ENCODE measurements at places on chromosomes 2 and 18. TPM values are rescaled to one million over a fixed set of nuclear protein-coding genes. Genes with fewer than 3 reads are reported as not detected.

DNA sequence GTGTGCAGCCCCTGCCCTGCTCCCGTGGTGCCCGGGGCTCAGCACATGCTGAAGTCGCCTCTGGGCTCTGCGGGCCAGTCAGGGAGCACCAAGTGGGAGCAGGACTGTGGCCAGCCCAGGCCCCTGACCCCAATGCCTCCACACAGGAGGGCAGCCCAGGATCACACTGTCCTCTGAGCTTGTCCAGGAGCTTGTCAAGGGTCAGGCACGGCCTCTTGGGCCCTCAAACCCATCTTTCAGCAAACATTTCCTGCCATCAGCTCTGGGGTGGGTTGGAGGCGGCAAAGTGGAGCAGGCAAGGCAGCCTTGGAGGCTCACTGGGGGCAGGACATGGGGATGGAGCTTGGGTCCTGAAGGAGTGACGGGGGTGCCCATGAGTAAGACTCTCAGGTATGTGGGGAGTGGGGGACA is 10.3 kb downstream of the SNED1 start:
- no peak for DNase-seq

GRCh38 chr18:28178720-28179119 is 1.8 kb upstream of the CDH2 start:
- DNase-seq = no peak

- no peak for DNase-seq
Observed at GRCh38 chr18:66966171-66966570, 362.3 kb upstream of the CDH19 start.

DNA sequence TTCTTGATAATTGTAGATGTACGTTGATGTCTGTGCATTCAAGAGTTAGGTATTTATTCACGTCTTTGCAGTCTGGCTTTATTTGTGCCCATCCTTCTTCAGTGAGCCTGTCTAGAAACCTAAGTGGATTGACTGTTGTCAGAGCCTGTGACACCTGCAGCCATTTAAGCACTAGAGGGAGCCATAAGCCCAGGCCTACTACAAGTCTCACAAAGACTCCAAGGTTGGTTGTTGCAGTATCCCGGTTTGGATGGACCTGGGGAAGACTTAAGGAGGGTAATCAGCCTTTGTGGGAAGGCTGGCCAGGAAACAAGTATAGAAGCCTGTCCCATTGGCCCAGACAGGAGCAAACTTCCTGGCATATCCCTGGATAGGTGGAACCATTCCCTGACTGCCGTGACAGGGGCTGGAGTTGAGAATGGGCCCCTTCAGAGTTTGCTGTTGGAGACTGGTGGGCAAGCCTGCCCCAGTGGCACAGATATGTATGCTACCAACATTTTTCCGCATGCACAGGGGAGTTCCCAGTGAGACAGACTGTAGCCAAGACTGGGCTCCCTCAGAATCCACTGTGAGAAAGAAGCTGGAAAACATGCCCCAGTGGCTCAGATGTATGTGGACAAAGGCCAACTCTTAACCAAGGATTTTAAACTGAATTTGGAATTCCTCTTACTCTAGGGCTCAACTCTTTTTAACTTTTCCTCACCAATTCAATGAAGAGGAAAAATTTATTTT is 9.3 kb upstream of the LRRC30 start:
- peak; percentile 76 for DNase-seq

DNA sequence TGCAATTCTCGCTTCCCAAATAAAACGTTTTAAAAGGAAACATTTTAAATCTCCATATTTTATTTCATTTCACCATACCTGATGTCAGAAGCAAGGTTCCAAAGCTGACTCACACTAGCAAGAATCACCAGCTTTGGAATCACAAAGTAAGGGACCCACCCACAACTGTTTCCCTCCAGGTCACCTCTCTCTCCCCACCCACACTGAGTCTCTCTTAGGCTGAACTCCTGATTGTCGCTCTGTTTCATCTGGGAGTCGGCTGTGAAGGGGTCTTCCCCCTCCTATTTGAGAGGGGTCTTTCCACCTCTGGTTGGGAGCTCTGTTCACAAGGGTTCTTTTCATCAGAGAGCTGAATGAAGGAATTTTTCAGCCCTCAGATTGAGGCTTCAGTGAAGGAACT is 128.1 kb downstream of the L3MBTL4 start:
- DNase-seq = no peak

GRCh38 chr2:132813422-132813821 is 143.4 kb upstream of the LYPD1 start:
- DNase-seq = no peak

- no peak for DNase-seq
Observed at GRCh38 chr2:241163601-241164118, 13.4 kb downstream of the PPP1R7 start.

- DNase-seq = no peak
Observed at GRCh38 chr2:138359532-138359931, 142.0 kb upstream of the SPOPL start.

- no peak for DNase-seq
Observed at GRCh38 chr2:149832324-149832723, 244.7 kb upstream of the MMADHC start.

DNA sequence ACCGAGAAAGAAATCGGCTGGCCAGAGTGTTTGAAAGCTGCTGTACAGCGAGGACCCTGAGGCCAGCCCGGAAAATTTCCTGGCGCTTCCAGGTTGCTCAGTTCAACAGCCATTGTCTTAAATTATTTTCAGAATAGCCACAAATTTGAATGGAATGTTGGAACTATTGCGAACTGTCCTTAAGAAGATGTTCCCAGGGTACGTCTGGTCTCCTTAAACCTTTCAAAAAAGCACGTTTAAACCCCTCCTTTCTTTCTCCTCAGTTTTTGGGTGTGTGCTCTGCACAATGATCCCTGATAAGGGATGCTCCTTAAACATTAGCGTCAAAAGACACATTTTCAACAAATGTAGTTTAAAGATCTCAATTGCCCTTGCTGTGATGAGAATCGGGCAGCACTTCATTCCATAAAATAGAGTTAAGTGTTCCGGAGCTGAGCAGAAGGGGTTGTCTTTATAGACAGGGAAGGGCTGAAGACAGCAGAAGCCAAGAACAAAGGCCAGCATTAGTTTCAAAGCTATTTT is 14.5 kb upstream of the LPIN2 start:
- DNase-seq = no peak

DNA sequence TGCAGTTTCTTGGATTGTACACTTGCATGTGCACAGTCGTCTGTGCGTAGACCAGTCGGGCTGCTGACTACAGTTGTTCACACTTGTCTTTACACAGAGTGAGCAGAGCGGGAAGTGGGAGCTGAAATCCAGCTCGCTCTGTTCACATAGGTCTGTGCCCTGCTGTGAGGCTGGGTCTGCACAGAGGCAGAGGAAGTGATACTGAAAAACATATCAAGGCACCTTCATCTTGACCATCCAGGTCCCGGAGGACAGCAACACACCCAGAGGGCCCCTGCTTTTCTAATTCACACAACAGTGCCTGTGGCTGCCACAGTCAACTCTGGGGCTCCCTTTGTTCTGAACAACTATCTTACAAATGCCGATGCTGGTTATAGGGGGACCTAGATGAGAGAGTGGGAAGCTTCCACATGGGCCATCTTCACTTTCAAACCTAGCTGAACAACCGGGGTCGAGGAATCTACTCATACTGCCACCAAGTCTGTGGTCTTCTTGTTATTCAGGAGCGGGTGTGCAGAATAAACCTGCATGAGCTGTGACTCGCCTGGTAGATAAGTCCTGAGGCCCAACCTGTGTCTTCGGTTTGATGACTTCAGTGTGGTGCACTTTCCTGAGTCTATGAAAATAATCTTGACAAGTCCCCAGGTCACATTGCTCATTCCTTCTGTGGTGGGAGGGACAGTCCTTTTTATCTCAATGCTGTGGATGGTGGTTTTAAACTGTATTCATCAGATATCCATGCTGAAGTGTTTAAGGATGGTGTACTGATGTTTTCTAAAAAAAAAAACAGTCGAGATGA is 3.5 kb upstream of the ADNP2 start:
- no peak for DNase-seq

DNA sequence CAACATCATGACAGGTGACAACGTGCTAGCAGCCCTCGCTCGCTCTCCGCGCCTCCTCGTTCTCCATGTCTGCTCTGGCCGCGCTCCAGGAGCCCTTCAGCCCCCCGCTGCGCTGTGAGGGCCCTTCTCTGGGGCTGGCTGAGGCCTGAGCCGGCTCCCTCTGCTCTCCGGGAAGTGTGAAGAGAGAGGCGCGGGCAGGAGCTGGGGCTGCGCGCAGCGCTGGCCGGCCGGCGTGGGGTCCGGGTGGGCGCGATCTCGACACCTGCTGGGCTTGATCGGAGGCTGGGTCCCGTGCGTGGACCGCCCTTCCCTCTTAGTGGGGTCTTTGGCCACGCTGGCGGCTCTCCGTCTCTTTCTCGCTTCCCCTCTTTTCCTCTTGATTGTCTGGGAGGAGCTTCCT is 195.5 kb downstream of the ANKRD30BL start:
- DNase-seq = no peak

- no peak for DNase-seq
Observed at GRCh38 chr18:2901423-2901985, 54.7 kb downstream of the EMILIN2 start.

- no peak for DNase-seq
Observed at GRCh38 chr18:63254716-63255399, 64.7 kb downstream of the BCL2 start.

DNA sequence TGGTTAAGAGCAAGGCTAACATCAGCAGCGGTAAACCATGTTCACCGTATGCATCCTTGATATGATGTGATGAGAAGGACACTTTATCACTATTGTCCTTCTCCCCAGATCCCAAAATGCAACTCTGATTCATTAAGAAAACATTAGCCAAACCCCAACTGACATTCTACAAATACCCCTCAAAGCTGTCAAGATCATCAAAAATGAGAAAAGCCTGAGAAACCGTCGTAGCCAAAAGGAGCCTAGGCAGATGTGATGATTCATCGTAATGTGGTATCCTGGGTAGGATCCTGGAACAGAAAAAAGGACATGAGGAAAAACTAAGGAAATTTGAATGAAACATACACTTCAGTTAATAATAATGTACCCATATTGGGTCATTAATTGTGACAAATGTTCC is 67.3 kb upstream of the ST6GAL2 start:
- no peak for DNase-seq

LOXHD1 gene
- total RNA-seq = 11.3 TPM

ZDBF2 gene
- 18.1 TPM for total RNA-seq

SCLY gene
- 19.6 TPM for total RNA-seq

CPO gene
- total RNA-seq = 0.71 TPM

C2orf80 gene
- total RNA-seq = not detected

ACMSD gene
- not detected for total RNA-seq
